ENCODE measurements at places on chromosomes 5 and 9. TPM values are rescaled to one million over a fixed set of nuclear protein-coding genes. Genes with fewer than 3 reads are reported as not detected.
A peak's percentile ranks its signal among the peaks of the same experiment; 100 is the strongest.

The FOXI1 gene
- not detected for total RNA-seq

GRCh38 chr5:88805151-88805784 is 77.7 kb downstream of the MEF2C start:
- H3K27ac ChIP-seq = no peak overlapping the region
- DNase-seq = no peak
- H3K4me1 ChIP-seq = no peaks in the 10 kb centered on the region
- no peaks in the 10 kb centered on the region for H3K36me3 ChIP-seq
- H3K4me3 ChIP-seq = no peak overlapping the region
- no peaks in the 10 kb centered on the region for H3K27me3 ChIP-seq

DNA sequence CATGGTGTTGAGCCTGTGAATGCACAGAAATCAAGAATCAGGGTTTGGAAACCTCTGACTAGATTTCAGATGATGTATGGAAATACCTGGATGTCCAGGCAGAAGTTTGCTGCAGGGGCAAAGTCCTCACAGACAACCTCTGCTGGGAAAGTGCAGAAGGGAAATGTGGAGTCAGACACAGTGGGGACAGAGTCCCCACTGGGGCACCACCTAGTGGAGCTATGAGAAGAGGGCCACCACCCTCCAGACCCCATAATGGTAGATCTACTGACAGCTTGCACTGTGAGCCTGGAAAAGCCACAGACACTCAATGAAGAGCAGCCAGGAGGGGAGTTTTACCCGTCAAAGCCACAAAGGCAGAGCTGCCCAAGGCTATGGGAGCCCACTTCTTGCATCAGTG is 181.9 kb upstream of the SEMA6A start:
- no peak overlapping the region for H3K27ac ChIP-seq
- DNase-seq = no peak
- no peaks in the 10 kb centered on the region for H3K36me3 ChIP-seq
- H3K27me3 ChIP-seq = no peaks in the 10 kb centered on the region

The DBH gene
- total RNA-seq = not detected

The COL23A1 gene
- 5.5 TPM for total RNA-seq

DNA sequence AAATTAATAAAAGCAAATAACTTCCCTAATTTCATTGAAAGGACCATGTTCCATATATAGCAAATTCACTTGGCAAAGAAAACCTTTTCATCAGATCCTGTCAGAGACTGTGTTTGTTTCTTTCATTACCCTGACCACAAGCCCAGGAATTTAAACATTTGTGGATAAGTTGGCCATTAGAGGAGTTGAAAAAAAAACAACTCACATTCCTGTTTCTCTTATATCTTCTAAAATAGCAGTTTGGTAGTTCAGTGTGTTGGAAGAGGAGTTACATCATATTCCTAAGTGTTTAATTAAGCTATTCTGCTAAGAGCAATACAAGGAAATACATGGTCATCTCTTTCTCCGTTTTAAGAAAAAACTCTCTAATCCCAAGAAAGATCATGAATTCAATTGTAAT is 505.6 kb downstream of the TLE1 start:
- no peaks in the 10 kb centered on the region for H3K27me3 ChIP-seq
- no peaks in the 10 kb centered on the region for H3K36me3 ChIP-seq
- no peak for DNase-seq
- no peaks in the 10 kb centered on the region for H3K4me1 ChIP-seq
- H3K27ac ChIP-seq = no peak overlapping the region

The ZFP2 gene
- total RNA-seq = 6.8 TPM

GRCh38 chr5:78610636-78611035 is 37.9 kb downstream of the LHFPL2 start:
- H3K27me3 ChIP-seq = no peaks in the 10 kb centered on the region
- no peak overlapping the region for H3K4me3 ChIP-seq
- H3K4me1 ChIP-seq = peaks cover 22% of the 10 kb centered on the region
- DNase-seq = peak; percentile 47
- no peaks in the 10 kb centered on the region for H3K36me3 ChIP-seq

The PCDH1 gene
- 10.6 TPM for total RNA-seq

- DNase-seq = no peak
- no peak overlapping the region for H3K4me3 ChIP-seq
- H3K27ac ChIP-seq = no peak overlapping the region
- H3K36me3 ChIP-seq = no peaks in the 10 kb centered on the region
- H3K4me1 ChIP-seq = no peaks in the 10 kb centered on the region
- H3K27me3 ChIP-seq = no peaks in the 10 kb centered on the region
These were observed 98.5 kb upstream of the LMX1B start for GRCh38 chr9:126515001-126515872.

GRCh38 chr5:120982351-120982750 is 518.3 kb downstream of the PRR16 start:
- H3K4me1 ChIP-seq = no peaks in the 10 kb centered on the region
- DNase-seq = no peak
- H3K27me3 ChIP-seq = no peaks in the 10 kb centered on the region
- H3K36me3 ChIP-seq = no peaks in the 10 kb centered on the region
- H3K27ac ChIP-seq = no peak overlapping the region

GRCh38 chr9:115073456-115073855 is 44.5 kb downstream of the TNC start:
- H3K36me3 ChIP-seq = no peaks in the 10 kb centered on the region
- no peaks in the 10 kb centered on the region for H3K27me3 ChIP-seq
- H3K4me1 ChIP-seq = no peaks in the 10 kb centered on the region
- no peak overlapping the region for H3K4me3 ChIP-seq
- no peak for DNase-seq

DNA sequence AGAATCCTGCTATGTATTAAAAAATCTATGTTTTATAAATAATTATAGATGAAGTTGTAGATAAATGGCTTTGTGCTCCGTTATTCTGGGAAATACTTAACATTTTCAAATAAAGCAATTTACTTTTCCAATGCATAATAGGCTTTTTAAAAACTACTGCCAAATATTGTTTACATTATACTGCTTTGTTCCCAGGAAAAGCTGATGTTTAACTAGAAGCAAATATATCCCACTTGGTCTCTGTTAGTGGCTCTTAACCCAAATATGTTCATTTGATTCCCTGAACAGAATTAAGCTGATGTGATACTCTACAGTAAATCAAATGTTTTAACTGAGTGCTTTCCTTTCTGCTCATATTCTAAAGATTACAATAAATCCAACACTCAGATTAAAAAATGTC is 326.3 kb downstream of the SLCO4C1 start:
- DNase-seq = no peak
- no peak overlapping the region for H3K4me3 ChIP-seq

DNA sequence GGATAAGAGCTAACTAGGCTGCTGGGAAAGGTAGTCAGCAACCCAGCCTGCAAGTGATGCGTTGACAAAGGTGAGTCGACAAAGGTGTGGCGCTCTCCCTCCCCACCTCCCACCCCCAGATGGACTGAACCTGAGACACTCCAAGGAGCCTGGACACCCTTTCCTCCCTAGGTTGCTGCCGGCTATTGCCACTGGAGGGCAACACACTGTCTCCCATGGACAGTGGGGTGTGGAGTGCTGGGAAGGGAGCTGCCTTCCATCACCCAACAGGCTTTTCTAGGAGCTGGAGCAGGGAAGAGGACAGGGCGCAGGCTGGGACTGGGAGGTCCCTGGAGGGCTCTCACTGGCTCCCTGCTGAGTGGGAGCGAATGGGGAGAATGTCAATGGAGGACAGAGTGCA is 75.4 kb upstream of the ARAP3 start:
- H3K27me3 ChIP-seq = no peaks in the 10 kb centered on the region
- H3K27ac ChIP-seq = no peak overlapping the region
- H3K4me1 ChIP-seq = peaks cover 3% of the 10 kb centered on the region

The SNCAIP gene
- total RNA-seq = 16.1 TPM

The PDE8B gene
- total RNA-seq = 7.2 TPM

DNA sequence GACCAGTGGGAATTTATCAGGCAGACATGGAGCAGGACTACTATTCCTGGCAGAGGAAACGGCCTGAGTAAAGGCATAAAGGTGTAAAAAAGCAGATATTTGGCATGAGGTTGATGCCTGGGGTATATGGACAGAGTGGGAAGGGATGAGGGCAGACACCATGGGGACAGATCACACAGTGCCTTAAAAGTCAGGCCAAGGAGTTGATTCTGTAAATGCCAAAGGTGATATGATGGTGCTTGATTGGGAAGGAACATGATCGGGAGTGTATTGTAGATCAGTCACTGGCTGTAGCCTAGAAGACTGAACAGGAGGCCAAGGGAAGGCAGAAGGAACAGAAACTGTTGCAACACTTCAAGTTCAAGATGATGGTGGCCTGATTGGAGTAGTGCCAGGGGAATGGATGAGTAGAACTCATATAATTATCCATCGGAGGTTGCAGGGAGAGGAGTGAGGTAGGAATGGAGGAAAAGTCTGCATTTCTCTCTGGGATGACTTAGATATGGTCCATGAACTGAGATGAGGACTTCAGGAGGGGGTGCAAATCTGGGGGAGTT is 594.3 kb upstream of the KLF4 start:
- no peaks in the 10 kb centered on the region for H3K4me1 ChIP-seq
- no peak overlapping the region for H3K27ac ChIP-seq
- H3K36me3 ChIP-seq = no peaks in the 10 kb centered on the region
- DNase-seq = peak; percentile 20
- H3K27me3 ChIP-seq = no peaks in the 10 kb centered on the region

GRCh38 chr9:123058834-123059233 is 25.4 kb downstream of the GPR21 start:
- no peak overlapping the region for H3K4me3 ChIP-seq
- no peaks in the 10 kb centered on the region for H3K27me3 ChIP-seq
- no peaks in the 10 kb centered on the region for H3K36me3 ChIP-seq
- no peak overlapping the region for H3K27ac ChIP-seq

GRCh38 chr5:177116631-177117373 is 16.8 kb upstream of the NSD1 start:
- peak overlapping the region; percentile 44 for H3K27ac ChIP-seq
- H3K36me3 ChIP-seq = no peaks in the 10 kb centered on the region
- peaks cover 14% of the 10 kb centered on the region for H3K4me1 ChIP-seq
- DNase-seq = peak; percentile 93
- no peaks in the 10 kb centered on the region for H3K27me3 ChIP-seq

GRCh38 chr5:94376672-94377345 is 241.6 kb downstream of the KIAA0825 start:
- H3K27me3 ChIP-seq = no peaks in the 10 kb centered on the region
- H3K27ac ChIP-seq = no peak overlapping the region
- no peak for DNase-seq
- no peak overlapping the region for H3K4me3 ChIP-seq

DNA sequence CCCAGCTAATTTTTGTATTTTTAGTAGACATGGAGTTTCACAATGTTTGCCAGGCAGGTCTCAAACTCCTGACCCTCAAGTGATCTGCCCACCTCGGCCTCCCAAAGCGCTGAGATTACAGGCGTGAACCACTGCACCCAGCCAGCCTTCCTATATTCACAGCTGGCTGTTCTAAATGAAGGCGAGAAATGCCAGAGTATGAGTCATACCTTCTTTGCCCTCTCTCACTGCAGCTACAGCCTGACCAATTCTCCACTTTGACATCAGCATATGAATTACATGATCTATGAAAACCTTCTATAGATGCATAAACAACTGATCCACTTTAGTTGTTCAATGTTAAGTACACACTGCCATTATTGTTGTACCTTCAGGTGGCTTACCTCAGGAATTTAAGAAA is 14.5 kb downstream of the APTX start:
- no peak for DNase-seq
- H3K27me3 ChIP-seq = no peaks in the 10 kb centered on the region
- H3K36me3 ChIP-seq = no peaks in the 10 kb centered on the region
- H3K4me1 ChIP-seq = no peaks in the 10 kb centered on the region
- H3K4me3 ChIP-seq = no peak overlapping the region
- no peak overlapping the region for H3K27ac ChIP-seq

GRCh38 chr9:133044661-133045060 is 13.9 kb downstream of the GTF3C5 start:
- no peaks in the 10 kb centered on the region for H3K27me3 ChIP-seq
- DNase-seq = no peak
- H3K4me1 ChIP-seq = no peaks in the 10 kb centered on the region
- H3K36me3 ChIP-seq = no peaks in the 10 kb centered on the region
- no peak overlapping the region for H3K27ac ChIP-seq
- H3K4me3 ChIP-seq = no peak overlapping the region

- no peaks in the 10 kb centered on the region for H3K27me3 ChIP-seq
- no peak overlapping the region for H3K27ac ChIP-seq
- peak; percentile 18 for DNase-seq
- H3K36me3 ChIP-seq = no peaks in the 10 kb centered on the region
- no peak overlapping the region for H3K4me3 ChIP-seq
- no peaks in the 10 kb centered on the region for H3K4me1 ChIP-seq
These were observed 106.7 kb downstream of the INSYN2B start for GRCh38 chr5:169873642-169874041.

The FKTN gene
- 17.5 TPM for total RNA-seq

- H3K36me3 ChIP-seq = no peaks in the 10 kb centered on the region
- no peak overlapping the region for H3K4me3 ChIP-seq
- DNase-seq = no peak
- H3K27ac ChIP-seq = no peak overlapping the region
- no peaks in the 10 kb centered on the region for H3K27me3 ChIP-seq
These were observed 8.8 kb downstream of the KCNV2 start for GRCh38 chr9:2725898-2726649.

The FOXD4 gene
- total RNA-seq = 0.50 TPM

The ACER2 gene
- 5.5 TPM for total RNA-seq

The GAPT gene
- total RNA-seq = 1.9 TPM

DNA sequence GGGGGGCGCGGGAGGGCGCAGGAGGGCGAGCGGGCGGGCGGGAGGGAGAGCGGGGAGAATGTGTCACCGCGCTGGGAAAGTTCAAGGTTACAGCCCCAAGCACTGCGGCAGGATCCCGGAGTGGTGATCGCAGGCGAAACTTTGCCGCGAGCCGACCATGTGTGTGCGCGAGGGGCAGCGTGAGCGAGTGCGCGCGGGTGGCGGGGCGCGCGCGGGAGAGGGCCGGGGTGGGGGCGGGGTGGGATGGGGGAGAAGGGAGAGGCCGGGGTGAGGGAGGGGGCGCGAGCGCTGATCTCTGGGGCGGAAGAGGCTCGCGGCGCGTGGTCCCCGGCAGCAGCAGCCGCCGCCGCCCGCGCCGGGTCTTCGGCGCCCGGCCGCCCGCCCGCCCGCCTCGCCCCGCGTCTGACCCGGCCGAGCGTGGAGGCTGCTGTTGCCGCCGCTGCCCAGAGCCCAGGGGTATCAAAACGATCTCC is at the start of gene NFIB:
TSS of gene NFIB (minus strand) at position 191 of the 473 bp plus-strand sequence. CDS start 630 bp downstream, outside the sequence.
- H3K27ac ChIP-seq = peak within 1 kb of the TSS; percentile 96
- H3K36me3 ChIP-seq = no peaks in the 10 kb centered on the region
- peaks cover 9% of the 10 kb centered on the region for H3K4me1 ChIP-seq
- peak; percentile 74 for DNase-seq
- H3K27me3 ChIP-seq = no peaks in the 10 kb centered on the region

The TMEM215 gene
- 3.1 TPM for total RNA-seq

- DNase-seq = no peak
- no peaks in the 10 kb centered on the region for H3K27me3 ChIP-seq
- H3K4me1 ChIP-seq = no peaks in the 10 kb centered on the region
- H3K36me3 ChIP-seq = no peaks in the 10 kb centered on the region
- no peak overlapping the region for H3K27ac ChIP-seq
- H3K4me3 ChIP-seq = no peak overlapping the region
These were observed 352.7 kb downstream of the MLLT3 start for GRCh38 chr9:20269620-20270019.

Data from testis (tissue), 5 donors.